ENCODE measurements at places on chromosomes 11 and 22.

DNA sequence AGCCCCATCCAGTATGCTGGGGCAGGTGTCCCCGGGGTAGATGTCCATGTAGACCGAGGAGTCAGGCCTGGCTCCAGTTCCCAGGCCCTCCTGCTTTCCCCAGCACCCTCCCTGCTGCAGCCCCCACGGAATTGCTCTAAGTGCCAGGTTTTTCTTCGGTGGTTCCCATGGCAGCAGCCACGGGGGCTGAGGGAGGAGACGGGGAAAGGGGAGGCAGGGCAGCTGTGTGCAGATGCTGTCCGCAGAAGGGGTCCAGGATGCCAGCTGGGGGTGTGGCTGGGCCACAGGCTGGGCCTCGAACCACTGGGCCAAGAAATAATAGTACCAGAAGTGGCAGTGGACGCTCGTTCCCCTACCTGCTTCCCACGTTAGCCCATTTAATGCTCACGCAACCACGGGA lies 25.0 kb downstream of the SHISAL1 start:
- no peaks in the 10 kb centered on the region for H3K27me3 ChIP-seq
- no peaks in the 10 kb centered on the region for H3K36me3 ChIP-seq
- no peak overlapping the region for H3K4me3 ChIP-seq
- peaks cover 39% of the 10 kb centered on the region for H3K4me1 ChIP-seq
- DNase-seq, result no peak

GRCh38 chr11:36282926-36283325 lies 6.3 kb downstream of the COMMD9 start:
- H3K4me3 ChIP-seq, result no peak overlapping the region
- H3K27me3 ChIP-seq, result no peaks in the 10 kb centered on the region
- no peaks in the 10 kb centered on the region for H3K36me3 ChIP-seq
- H3K27ac ChIP-seq, result no peak overlapping the region
- no peaks in the 10 kb centered on the region for H3K4me1 ChIP-seq

DNA sequence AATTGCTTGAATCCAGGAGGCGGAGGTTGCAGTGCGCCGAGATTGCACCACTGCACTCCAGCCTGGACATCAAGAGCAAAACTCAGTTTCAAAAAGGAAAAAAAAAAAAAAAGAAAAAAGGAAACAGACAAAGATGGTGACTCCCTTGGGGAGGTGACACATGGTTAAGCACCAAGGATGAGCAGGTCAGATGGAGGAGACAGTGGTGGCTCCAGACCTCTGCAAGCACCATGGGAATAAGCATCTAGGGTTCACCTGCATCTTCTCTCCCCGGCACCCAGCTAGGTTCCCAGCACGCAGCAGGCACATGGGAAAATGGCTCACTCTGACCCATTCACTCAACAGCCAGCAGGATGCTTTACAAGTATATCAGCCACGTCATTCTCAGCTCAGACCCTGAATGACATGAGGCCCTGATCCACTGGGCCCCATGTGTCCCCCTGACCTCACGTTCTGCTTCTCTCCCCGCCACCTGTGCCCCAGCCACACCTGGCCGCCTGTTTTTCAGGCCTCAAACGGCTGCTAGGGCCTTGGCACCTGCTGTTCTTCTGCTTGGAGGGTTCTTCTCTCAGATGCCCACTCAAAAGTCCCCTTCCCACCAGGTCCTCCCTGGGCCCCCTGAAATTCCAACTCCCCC lies 24.2 kb downstream of the A4GALT start:
- no peak overlapping the region for H3K4me3 ChIP-seq
- H3K27ac ChIP-seq, result no peak overlapping the region
- H3K4me1 ChIP-seq, result peaks cover 33% of the 10 kb centered on the region
- no peak for DNase-seq

- no peak overlapping the region for H3K4me3 ChIP-seq
- peaks cover 3% of the 10 kb centered on the region for H3K27me3 ChIP-seq
- DNase-seq, result peak; percentile 80
- peaks cover 5% of the 10 kb centered on the region for H3K4me1 ChIP-seq
- peak overlapping the region; percentile 77 for H3K27ac ChIP-seq
- peaks cover 5% of the 10 kb centered on the region for H3K36me3 ChIP-seq
These were observed 21.3 kb upstream of the PIK3IP1 start for GRCh38 chr22:31313366-31314147.

- no peaks in the 10 kb centered on the region for H3K27me3 ChIP-seq
- DNase-seq, result no peak
These were observed 1.1 kb upstream of the DENND5A start for GRCh38 chr11:9266132-9266736.

- no peak overlapping the region for H3K27ac ChIP-seq
- peaks cover 38% of the 10 kb centered on the region for H3K27me3 ChIP-seq
- DNase-seq, result no peak
- peaks cover 53% of the 10 kb centered on the region for H3K4me1 ChIP-seq
- H3K4me3 ChIP-seq, result no peak overlapping the region
These were observed 9.2 kb upstream of the TSKU start for GRCh38 chr11:76773921-76774361.

DNA sequence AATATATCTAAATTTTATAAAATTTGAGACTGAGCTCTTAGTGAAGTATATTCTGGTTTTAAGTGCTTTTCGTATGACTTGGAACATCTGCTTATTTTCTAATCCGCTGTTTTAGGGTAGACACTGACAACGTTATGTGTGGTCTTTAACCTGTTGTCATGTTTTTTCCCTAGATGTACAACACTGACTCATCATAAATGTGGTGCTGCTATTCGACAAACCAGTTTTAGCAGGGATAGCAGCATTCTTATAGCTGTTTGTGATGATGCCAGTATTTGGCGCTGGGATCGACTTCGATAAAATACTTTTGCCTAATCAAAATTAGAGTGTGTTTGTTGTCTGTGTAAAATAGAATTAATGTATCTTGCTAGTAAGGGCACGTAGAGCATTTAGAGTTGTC lies 23.8 kb upstream of the HIKESHI start:
- H3K27me3 ChIP-seq, result no peaks in the 10 kb centered on the region
- H3K4me1 ChIP-seq, result peaks cover 9% of the 10 kb centered on the region
- no peak overlapping the region for H3K27ac ChIP-seq
- no peak for DNase-seq

- no peak for DNase-seq
- H3K27ac ChIP-seq, result no peak overlapping the region
These were observed 32.3 kb downstream of the AMOTL1 start for GRCh38 chr11:94800414-94800813.

DNA sequence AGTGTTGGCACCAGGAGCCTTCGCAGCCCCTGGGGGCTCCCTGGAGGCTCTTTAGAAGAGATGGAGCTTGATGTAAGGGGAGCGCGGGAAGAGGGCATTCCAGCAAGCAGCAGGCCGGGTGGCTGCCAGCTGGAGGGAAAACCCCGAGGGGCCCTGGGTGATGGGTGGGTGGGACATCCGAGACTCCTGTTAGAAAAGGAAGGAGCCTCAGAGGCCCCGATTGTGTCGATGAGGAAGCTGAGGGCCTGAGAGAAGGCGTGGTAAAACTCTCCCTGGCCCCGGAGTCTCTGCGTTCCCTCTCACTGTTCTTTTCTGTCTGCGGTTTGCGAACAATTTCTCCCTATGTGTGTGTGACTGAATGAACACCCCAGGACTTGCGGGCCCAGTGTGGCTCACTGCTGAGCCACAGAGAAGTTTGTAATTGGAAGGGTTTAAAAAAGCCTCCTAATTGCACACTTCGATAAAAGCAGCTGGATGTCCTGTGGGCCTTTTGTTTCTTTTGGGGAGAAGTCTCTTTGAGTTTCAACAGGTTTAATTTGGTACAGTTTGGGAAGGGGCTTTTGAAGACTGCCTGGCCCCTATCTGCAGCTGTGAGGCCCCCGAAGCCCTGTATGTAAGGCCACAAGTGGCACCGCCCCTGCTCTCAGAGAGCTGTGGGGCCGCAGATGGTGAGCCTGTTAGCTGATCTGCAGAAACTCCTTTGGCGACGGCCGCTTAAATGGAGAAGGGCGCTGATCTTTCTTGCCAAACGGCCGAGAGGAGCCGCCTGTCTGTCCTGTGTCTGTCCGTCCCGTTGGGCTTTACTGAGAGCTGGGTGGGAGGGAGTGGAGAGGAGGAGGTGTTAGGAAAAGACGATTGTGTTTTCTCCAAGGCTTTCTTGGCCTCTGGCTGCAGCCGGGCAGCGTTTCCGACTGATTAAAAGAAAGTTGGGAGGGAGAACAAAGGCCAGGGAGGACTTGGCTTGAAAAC lies 2.0 kb downstream of the FBLN1 start:
- peaks cover 2% of the 10 kb centered on the region for H3K36me3 ChIP-seq
- H3K27me3 ChIP-seq, result no peaks in the 10 kb centered on the region
- peak overlapping the region; percentile 98 for H3K27ac ChIP-seq
- H3K4me1 ChIP-seq, result peaks cover 60% of the 10 kb centered on the region

GRCh38 chr11:16226245-16226644 lies 130.1 kb downstream of the SOX6 start:
- peaks cover 11% of the 10 kb centered on the region for H3K4me1 ChIP-seq
- no peaks in the 10 kb centered on the region for H3K27me3 ChIP-seq
- no peak for DNase-seq
- H3K27ac ChIP-seq, result no peak overlapping the region
- no peak overlapping the region for H3K4me3 ChIP-seq
- no peaks in the 10 kb centered on the region for H3K36me3 ChIP-seq

DNA sequence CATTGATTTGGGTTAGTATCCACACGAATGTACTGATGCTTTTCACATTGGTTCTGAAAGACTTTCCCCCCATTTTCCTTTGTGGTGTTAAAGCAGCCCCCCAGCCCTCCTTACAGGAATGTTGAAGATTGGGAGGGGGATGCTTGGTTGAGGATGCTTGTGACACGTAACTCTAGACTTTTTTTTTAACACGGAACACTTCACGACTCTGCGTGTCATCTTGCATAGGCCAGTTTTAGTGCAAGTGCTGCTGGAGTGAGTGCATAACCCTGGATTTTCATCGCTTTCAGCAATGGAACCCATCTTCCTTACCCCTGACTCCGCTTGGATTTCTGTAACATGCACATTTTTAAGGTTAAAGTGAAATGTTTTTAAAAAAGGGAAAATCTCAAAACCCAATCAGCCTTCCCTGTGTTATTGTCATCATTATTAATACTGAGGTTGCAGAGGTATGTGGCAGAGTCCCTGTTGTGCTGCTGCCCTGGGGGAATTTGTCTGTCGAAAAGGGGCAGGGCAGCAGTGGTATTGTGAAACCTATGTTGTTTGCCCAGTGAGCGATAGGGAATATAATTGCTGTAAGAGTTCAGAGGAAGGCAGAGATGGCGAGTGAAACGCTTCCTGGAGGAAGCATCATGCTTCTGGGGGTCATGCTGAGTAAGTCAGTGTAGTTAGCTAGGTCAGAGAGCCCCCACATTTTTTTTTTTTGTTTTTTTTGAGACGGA lies 12.1 kb downstream of the CECR2 start:
- H3K27ac ChIP-seq, result peak overlapping the region; percentile 84
- peak overlapping the region; percentile 48 for H3K4me3 ChIP-seq
- peaks cover 84% of the 10 kb centered on the region for H3K4me1 ChIP-seq
- DNase-seq, result no peak

DNA sequence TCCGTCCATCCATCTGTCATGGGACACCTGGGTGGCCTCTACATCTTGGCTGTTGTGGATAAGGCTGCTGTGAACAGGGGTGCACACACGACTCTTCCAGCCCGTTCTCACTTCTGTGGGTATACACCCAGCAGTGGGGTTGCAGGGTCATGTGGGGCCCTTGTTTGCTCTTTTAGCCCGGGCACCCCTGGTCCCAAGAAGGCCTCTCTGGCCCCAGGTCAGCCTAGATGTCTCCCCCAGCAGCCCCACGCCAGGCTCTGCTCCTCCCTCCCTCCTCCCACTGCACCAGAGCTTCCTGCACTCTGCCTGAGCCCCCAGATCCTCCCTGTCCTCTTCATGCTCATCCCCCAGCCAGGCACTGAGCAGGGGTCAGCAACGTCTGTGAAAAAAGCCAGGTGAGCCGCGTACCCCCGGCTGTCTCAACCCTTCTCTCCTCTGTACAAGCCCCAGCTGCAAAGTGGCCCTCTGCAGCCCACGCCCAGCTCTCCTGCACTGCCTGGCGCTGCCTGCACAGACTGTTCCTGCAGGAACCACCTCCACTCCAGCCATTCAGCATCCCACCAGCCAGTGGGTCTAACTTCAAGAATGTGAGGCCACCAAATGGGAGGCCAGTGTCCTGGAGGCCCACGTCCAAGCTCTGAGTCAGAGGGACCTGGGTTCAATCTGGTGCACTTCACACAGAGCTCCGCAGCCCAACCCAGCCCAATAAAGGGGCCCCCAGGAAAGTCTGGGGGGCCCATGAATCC lies 1508.9 kb downstream of the BRD1 start:
- DNase-seq, result peak; percentile 4
- no peaks in the 10 kb centered on the region for H3K27me3 ChIP-seq
- peaks cover under 1% of the 10 kb centered on the region for H3K36me3 ChIP-seq
- H3K4me3 ChIP-seq, result no peak overlapping the region
- H3K4me1 ChIP-seq, result peaks cover 23% of the 10 kb centered on the region

DNA sequence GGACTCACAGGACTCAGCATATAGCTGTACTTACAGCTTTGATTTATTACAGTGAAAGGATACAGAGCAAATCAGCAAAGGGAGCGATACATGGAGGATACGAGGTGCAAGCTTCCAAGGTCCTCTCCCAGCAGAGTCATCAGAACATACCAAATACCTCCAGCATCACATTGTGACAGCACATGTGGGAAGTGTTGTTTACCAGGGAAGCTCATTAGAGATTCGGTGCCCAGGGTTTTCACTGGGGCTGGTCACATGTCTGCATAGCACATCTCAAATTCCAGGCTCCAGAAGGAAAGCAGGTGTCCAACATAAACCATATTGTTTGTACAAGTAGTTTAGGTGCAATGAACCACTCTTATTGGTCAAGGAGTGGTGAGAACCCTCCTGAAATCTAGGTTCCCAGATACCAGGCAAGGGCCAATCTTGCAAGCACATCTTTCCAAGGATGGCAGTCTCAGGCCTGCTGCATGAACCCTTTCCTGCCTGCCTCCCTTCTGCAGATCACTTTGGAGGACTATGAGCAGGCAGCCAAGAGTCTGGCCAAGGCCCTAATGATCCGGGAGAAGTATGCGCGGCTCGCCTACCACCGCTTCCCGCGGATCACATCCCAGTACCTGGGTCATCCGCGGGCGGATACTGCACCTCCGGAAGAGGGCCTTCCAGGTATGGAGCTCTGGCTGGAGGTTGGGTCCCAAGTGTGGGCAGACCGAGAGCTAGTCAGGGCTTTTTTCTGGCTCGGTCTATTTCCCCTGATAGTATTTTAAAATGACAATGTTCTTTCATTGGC lies 26.7 kb downstream of the AMPD3 start:
- H3K36me3 ChIP-seq, result no peaks in the 10 kb centered on the region
- no peak for DNase-seq
- H3K27me3 ChIP-seq, result no peaks in the 10 kb centered on the region
- no peaks in the 10 kb centered on the region for H3K4me1 ChIP-seq
- no peak overlapping the region for H3K27ac ChIP-seq
- no peak overlapping the region for H3K4me3 ChIP-seq

GRCh38 chr11:3121931-3122774 lies 43.0 kb downstream of the OSBPL5 start:
- no peak overlapping the region for H3K27ac ChIP-seq
- peaks cover 12% of the 10 kb centered on the region for H3K36me3 ChIP-seq
- DNase-seq, result peak; percentile 11
- H3K4me1 ChIP-seq, result peaks cover 2% of the 10 kb centered on the region
- no peak overlapping the region for H3K4me3 ChIP-seq
- no peaks in the 10 kb centered on the region for H3K27me3 ChIP-seq

- peaks cover 27% of the 10 kb centered on the region for H3K4me1 ChIP-seq
- H3K4me3 ChIP-seq, result no peak overlapping the region
- no peak overlapping the region for H3K27ac ChIP-seq
- no peak for DNase-seq
These were observed 8.8 kb downstream of the SLC35F2 start for GRCh38 chr11:107849790-107850189.
